ENCODE measurements at places on chromosomes 7 and 10. TPM values are rescaled to one million over a fixed set of nuclear protein-coding genes. Genes with fewer than 3 reads are reported as not detected.

GRCh38 chr10:30816159-30816819 lies 186.7 kb upstream of the LYZL2 start:
- no peaks in the 10 kb centered on the region for H3K27me3 ChIP-seq
- no peaks in the 10 kb centered on the region for H3K36me3 ChIP-seq
- H3K4me1 ChIP-seq, result no peaks in the 10 kb centered on the region
- no peak overlapping the region for H3K4me3 ChIP-seq

- H3K4me1 ChIP-seq, result peaks cover 9% of the 10 kb centered on the region
- no peak overlapping the region for H3K27ac ChIP-seq
- H3K36me3 ChIP-seq, result no peaks in the 10 kb centered on the region
These were observed 51.8 kb downstream of the CUX1 start for GRCh38 chr7:101869026-101869900.

- no peak overlapping the region for H3K27ac ChIP-seq
- H3K4me3 ChIP-seq, result no peak overlapping the region
- H3K27me3 ChIP-seq, result no peaks in the 10 kb centered on the region
- no peak for DNase-seq
These were observed 73.7 kb downstream of the ARL4A start for GRCh38 chr7:12761111-12761510.

Gene ACSM6
- 1.1 TPM for total RNA-seq

Gene TET1
- total RNA-seq, result 0.57 TPM

Gene CFAP70
- 1.7 TPM for total RNA-seq

All from pancreas (tissue), 10 donors.